ENCODE measurements at places on chromosomes 4 and X.

- H3K27me3 ChIP-seq = no peaks in the 10 kb centered on the region
- no peaks in the 10 kb centered on the region for H3K36me3 ChIP-seq
- H3K4me1 ChIP-seq = no peaks in the 10 kb centered on the region
- H3K27ac ChIP-seq = no peak overlapping the region
- no peak for DNase-seq
- H3K4me3 ChIP-seq = no peak overlapping the region
Observed at GRCh38 chr4:147370881-147371280, 110.0 kb upstream of the EDNRA start.

DNA sequence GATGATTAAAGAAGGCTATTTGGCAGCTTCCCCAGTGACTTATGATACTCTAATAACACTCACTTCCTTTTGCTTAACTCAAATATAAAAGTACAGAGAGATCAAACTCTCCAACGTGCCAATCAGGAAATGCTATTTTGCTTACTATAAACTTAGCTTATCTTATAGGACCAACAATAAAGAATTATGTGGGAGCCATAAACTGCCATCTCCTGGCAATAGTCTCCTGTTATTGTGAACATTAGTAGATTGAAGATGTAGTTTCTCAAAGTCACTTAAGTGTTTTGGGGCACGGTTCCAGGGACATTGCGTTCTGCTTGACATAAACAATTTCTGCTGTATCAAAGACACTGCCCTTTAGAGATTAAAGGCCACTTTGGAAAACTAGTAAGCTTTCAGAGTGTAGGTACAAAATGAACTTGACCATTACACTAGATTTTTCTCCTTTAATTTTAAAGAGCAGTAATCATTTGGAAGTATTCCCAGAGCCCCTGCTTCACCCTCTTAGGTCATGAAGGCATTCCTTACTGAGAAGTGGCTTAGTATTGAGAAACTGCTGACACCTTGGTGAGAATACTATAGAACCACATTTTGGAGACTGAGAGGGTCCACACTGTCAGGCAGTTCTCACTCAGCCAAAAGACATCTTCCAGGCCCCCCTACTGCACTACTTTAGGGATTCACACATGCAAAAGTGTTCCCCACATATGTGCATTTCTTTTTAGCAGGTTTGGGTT, 51.9 kb downstream of the MAOA start:
- no peaks in the 10 kb centered on the region for H3K4me1 ChIP-seq
- H3K4me3 ChIP-seq = no peak overlapping the region
- no peak for DNase-seq
- no peak overlapping the region for H3K27ac ChIP-seq

DNA sequence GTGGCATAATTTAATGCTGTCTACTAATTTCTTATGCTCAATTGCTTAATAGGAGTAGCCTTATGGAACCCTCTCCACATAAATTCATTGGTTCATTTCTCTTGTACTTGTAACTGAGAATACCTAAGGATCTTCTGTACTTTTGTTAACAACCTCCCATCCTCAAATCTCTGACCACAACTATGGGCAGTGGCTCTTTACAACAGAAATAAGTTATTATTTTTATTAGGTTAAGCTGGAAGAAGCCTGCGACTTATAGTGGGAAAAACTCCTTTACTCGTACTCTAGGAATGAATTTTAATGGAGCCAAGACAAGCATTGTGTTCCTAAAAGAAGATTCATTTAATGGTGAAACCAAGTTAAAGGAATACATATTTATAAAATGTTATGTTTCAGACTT, 337.1 kb upstream of the CTSO start:
- H3K36me3 ChIP-seq = no peaks in the 10 kb centered on the region
- no peaks in the 10 kb centered on the region for H3K27me3 ChIP-seq
- H3K4me3 ChIP-seq = no peak overlapping the region
- H3K4me1 ChIP-seq = no peaks in the 10 kb centered on the region
- H3K27ac ChIP-seq = no peak overlapping the region
- no peak for DNase-seq

DNA sequence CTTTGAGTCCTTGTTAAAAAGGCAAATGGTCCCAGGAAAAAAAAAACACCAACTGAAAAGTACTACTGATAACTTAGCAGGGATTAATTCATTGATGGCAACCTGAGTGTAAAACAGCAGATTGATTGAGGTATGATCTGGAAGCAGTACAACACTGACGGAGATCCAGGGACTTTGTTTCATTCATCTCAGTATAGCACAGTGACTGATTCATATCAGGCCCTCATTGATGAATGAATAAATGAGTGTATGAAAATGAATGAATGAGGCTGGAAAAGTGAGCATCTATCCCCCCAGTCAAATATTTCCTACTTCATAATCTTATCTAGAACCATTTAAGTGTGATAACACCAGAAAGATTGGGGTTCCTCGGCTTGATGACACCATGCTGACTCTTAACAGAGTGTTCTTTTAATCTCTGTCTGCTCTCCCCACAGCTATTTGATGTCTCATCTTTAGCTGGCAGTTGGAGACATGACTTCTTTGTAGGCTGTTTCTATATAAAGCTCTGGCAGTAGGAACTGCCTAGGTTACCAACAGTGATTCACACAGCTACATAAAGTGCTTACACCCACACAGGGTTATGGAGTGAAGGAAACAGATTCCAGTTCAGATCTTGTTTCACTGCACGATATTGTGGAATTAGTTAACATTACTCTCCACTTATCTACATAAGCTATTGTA, 18.6 kb upstream of the RNF128 start:
- H3K27me3 ChIP-seq = no peaks in the 10 kb centered on the region
- no peak overlapping the region for H3K27ac ChIP-seq
- H3K4me1 ChIP-seq = no peaks in the 10 kb centered on the region
- no peaks in the 10 kb centered on the region for H3K36me3 ChIP-seq

- peaks cover 69% of the 10 kb centered on the region for H3K36me3 ChIP-seq
- H3K27me3 ChIP-seq = no peaks in the 10 kb centered on the region
- H3K27ac ChIP-seq = no peak overlapping the region
- H3K4me3 ChIP-seq = no peak overlapping the region
- no peak for DNase-seq
- no peaks in the 10 kb centered on the region for H3K4me1 ChIP-seq
Observed at GRCh38 chrX:16750136-16750535, 30.7 kb downstream of the SYAP1 start.

- peaks cover 80% of the 10 kb centered on the region for H3K27me3 ChIP-seq
- H3K4me3 ChIP-seq = peak overlapping the region; percentile 37
- H3K27ac ChIP-seq = no peak overlapping the region
- no peaks in the 10 kb centered on the region for H3K36me3 ChIP-seq
- DNase-seq = no peak
Observed at GRCh38 chr4:139734875-139735380, 69.3 kb downstream of the MGST2 start.

DNA sequence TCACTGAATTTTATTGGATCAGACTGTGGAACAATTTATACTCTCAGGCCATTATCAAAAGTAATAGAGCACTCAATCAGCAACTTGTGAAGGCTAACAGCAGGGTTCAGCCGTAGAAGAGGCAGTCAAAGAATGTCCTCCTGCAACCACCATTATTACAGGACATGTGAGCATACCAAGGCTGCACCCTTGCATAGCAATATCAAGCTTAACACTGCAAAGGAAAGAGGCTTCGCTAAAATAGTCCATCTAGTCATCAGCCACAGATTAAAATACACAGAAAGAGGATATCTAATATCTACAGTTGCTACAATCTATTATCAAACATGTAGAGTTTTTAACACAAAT, 42.9 kb upstream of the TMPRSS11B start:
- no peaks in the 10 kb centered on the region for H3K36me3 ChIP-seq
- H3K27me3 ChIP-seq = peaks cover 13% of the 10 kb centered on the region
- H3K4me3 ChIP-seq = no peak overlapping the region
- H3K27ac ChIP-seq = no peak overlapping the region
- H3K4me1 ChIP-seq = no peaks in the 10 kb centered on the region
- no peak for DNase-seq

GRCh38 chrX:116961872-116962582, 499.3 kb upstream of the CT83 start:
- no peaks in the 10 kb centered on the region for H3K36me3 ChIP-seq
- H3K4me1 ChIP-seq = no peaks in the 10 kb centered on the region
- DNase-seq = no peak
- no peaks in the 10 kb centered on the region for H3K27me3 ChIP-seq
- H3K27ac ChIP-seq = no peak overlapping the region
- H3K4me3 ChIP-seq = no peak overlapping the region

DNA sequence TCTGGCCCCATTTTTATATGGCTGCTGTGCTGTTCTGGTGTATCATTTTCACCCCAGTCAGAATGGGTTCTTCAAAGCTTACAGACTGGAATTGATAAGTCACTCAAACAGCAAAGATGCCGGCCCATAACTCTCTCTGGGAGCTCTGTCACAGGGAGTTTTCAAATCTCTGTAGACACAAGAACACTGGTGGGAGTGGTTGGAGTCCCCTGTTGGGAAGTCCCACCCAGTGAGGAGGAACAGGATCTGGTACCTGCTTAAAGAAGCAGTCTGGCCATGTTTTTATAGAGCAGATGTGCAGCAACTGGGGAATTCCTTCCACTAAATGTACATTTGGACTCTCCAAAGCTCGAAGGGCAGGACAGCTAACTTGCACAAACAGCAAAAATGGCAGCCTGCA, 69.3 kb upstream of the UGT2B7 start:
- H3K27ac ChIP-seq = no peak overlapping the region
- no peaks in the 10 kb centered on the region for H3K36me3 ChIP-seq
- H3K4me1 ChIP-seq = no peaks in the 10 kb centered on the region
- H3K4me3 ChIP-seq = no peak overlapping the region
- no peak for DNase-seq

DNA sequence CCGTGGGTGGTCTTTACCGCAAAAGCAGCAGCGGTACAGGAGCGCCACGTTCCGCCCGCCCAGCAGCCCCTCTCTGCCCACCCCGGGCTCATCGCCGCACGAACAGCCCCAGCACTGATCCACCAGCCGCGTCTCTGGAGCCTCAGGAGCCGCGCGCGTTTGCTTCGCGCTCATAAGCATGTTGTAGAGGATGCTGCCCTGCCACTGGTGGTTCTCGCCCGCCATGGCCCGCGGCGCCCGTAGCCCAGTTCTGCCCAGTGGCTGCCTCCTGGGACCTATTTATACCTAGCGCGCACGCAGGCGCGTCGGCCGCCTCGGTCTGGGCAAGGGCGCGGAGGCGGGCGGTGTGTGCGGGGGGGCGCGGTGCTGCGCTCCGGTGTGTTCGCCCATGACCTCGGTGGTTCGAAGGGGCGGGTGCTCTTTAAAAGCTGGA, at the start of gene NR0B1:
TSS of gene NR0B1 (minus strand) at position 252 of the 433 bp plus-strand sequence. CDS start at position 225, 27 bp downstream.
- H3K4me3 ChIP-seq = no peak within 1 kb of the TSS

DNA sequence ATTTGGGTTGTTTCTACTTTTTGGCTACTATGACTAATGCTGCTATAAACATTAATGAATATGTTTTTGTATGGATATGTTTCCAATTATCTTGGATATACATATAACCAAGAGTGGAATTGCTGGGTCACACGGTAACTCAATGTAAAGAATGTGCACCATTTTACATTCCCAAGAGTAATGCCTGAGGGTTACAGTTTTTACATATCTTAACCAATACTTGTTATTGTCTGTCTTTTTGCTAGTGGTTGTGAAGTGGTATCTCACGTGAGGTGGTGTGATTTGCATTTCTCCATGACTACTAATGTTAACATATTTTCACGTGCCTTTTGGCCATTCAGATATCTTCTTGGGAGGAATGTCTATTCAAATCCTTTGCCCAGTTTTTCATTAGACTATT, 200.3 kb upstream of the MAB21L2 start:
- H3K27ac ChIP-seq = no peak overlapping the region
- H3K4me1 ChIP-seq = no peaks in the 10 kb centered on the region
- H3K27me3 ChIP-seq = no peaks in the 10 kb centered on the region
- no peak overlapping the region for H3K4me3 ChIP-seq

DNA sequence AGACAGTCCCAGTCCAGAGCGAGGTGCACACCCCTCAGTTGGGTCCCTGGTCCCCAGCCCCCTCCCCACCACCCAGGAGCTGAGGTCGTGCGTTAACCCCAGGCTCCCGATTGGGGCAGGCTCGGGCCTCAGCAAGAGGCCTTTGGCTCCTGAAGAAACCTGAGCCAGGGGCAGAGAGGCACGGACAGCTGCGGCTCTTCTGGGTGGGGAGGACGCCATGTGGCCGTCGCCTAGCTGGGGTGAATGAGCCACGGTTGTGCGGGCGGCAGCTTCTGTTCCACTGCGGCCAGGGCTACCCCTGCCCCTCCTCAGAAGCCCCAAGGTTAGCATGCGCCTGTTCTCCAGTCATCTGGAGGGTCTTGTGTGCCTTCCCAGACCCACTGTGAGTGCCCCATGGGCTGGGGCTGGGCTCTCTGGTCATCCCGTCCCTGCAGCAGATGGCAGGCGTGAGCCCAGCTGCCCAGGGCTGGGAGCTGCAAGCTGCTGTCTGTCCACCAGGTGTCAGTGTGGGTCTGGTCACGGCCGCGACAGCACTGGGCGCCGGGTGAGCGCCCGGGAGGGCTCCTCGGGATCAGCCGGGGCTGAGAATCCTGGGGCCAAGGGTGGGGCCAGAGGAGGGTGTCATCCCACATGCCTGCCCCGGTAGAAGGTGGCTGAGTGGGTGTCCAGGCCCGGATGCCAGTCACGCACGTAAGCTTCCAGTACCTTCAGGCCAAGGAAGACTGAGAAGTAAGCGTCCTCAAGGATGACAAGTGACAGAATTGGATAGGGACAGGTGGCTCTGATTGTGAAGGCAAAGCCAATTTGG, 21.9 kb downstream of the ATP2B3 start:
- DNase-seq = peak; percentile 52
- no peaks in the 10 kb centered on the region for H3K36me3 ChIP-seq
- peaks cover 7% of the 10 kb centered on the region for H3K27me3 ChIP-seq
- no peaks in the 10 kb centered on the region for H3K4me1 ChIP-seq
- no peak overlapping the region for H3K4me3 ChIP-seq

DNA sequence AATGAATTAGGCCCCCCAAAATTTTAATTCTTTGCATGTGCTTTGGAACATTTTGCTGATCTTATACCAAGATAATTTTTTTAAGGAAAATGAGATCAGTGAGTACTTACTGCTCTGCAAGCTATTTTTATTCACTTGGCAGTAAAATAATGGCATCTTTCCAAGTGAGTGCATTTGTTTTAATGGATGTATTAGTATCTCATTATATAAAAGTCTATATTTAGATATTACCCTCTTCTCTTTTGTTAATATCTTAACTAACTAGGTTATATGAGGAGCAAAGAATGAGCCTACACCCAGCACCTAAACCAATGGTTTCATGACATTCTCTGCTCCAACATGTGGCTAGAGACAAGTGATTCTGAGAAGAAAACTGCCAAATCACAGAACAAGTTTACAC, 21.1 kb upstream of the ARAF start:
- DNase-seq = no peak
- H3K4me3 ChIP-seq = no peak overlapping the region
- no peak overlapping the region for H3K27ac ChIP-seq
- H3K27me3 ChIP-seq = no peaks in the 10 kb centered on the region
- no peaks in the 10 kb centered on the region for H3K4me1 ChIP-seq

GRCh38 chr4:54588404-54588803, 69.4 kb upstream of the KIT start:
- H3K4me1 ChIP-seq = no peaks in the 10 kb centered on the region
- DNase-seq = no peak
- peaks cover 6% of the 10 kb centered on the region for H3K27me3 ChIP-seq
- H3K27ac ChIP-seq = no peak overlapping the region
- H3K4me3 ChIP-seq = no peak overlapping the region
- no peaks in the 10 kb centered on the region for H3K36me3 ChIP-seq
